ENCODE measurements at places on chromosomes 7 and 10.

GRCh38 chr7:124566583-124566982 is 199.0 kb downstream of the GPR37 start:
- no peak for DNase-seq

GRCh38 chr10:5416981-5417380 is 4.6 kb downstream of the NET1 start:
- no peak for DNase-seq

DNA sequence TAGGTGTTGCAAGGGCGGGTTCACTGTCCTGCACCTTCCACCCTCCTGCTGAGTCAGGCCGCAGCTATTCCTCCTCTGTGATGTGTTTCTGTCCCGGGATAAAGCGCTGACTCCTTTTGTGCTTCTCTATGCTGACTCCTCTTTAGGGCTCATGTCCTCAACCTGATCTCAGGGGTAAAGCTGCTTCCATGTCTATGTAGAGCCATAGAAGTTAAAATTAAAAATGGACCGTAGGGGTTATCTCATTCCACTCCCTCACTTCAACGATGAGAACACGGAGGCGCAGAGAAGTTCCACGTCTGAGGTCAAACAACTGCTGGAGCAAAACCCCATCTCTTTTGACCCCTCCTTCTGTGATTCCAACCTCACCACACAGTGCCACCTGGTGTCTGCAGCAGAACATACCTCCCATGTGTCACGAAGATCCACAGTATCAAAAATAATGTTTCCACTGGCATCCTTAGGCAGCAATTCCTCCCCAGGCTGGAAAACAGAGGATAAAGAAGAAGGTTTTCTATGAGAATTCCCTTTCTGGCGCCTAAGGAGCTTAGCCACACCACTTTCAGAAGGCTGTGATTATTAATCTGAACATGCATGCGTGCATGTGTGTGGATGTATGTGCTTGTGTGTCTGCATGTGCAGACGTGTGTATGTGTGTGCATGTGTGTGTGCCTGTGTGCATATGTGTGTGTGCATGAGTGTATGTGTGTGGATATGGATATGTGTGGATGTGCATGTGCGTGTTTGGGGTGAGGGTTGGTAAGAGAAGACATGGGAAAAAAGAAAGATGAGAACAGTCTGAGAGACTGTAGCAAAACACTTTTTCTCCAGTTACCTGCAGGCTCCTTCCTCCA is 81.2 kb upstream of the UCN3 start:
- peak; percentile 70 for DNase-seq

GRCh38 chr7:1024331-1024841 is 20.0 kb upstream of the GPR146 start:
- no peak for DNase-seq

GRCh38 chr10:9579110-9579705 is 1438.5 kb upstream of the CELF2 start:
- DNase-seq: no peak

DNA sequence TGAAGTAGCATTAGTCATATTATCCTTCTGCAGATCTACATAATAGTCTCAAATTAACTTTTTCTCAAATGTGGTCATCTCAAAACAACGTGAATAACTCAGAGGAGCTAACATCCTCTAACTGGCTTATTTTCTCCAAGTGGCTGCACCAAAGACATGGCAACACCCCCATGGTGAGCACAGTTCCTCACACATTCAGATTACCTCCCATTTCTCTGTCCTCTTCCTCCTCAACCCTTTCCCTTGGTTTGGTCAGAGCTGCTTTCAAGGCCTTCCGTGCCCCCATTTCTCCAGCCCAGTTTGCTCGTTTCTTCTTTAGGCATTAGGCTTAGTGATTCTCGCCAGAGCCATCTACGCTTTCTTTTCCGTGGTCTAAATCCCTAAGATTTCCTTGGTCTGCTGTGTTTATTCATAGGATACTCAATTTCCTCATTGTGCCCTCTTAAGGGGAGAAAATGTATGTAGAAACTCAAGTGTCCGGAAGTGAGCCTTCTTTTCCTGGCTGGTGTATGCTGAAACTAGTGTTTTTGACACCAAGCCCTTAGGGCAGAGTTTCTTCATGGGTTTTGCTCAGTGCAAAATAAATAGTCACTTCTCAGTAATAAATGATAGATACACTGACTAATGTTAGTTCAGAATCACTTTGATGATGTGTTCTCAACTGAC is 2.6 kb downstream of the MET start:
- DNase-seq: no peak

- no peak for DNase-seq
Observed at GRCh38 chr7:51706851-51707250, 390.2 kb upstream of the COBL start.

DNA sequence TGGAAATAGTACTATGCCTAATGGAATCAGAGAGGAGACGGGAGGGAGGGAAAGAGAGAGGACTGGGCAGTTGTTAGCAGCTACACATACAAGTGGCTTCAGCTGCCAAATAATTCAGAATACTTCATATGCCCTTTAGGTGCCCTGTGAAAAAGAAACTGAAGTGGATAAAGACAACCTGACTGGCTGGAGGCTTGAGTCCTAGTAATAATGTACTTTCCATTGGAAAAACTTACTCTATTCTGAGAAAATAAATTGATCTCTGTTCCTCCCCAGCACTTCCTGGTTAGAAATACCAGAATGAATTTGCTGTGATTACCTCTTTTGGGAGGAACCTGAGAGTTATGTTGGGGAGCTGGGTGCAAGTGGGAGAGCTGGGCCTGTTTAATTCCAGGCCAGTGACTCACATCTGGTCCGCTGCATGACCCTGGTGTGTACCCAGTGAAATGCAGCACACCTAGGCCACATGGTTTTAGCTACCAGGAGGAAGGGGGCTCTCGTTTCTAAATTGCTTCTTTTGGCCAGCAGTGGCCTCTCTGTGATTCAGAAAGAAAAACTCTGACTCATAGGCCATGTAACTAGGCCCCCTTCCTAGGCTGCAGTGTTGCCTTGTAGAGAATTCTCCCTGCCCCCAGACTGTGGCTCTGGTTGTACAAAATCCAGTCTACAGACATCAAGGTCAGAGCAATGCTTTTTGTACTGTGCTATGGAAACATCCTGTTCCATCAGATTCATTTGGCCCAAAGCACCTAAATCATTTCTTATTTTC is 6.5 kb downstream of the AGFG2 start:
- DNase-seq: peak; percentile 74

DNA sequence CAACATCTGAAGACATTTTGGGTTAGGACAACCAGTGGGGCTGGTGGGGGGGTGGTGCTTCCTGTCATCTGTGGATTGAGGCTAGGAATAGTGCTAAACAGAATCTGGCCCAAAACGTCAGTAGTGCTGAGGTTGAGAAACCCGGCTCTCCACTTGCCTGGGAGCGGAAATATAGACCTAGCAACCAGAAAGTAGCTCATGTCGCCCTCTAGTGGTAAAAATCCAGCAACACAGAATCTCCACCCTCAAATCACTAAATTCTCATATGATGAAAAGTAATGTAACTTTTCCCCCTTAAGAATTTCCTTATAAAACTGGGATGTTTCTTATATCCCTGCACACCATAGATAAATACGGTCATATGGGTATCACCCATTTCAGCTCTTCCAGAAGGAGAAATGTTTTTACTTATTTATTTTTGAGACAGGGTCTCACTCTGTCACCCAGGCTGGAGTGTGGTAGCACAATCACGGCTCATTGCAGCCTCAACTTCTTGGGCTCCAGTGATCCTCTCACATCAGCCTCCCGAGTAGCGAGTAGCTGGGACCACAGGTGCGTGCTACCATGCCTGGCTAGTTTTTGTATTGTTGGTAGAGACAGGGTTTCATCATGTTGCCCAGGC is 34.4 kb downstream of the ZC3HAV1 start:
- DNase-seq: peak; percentile 70

DNA sequence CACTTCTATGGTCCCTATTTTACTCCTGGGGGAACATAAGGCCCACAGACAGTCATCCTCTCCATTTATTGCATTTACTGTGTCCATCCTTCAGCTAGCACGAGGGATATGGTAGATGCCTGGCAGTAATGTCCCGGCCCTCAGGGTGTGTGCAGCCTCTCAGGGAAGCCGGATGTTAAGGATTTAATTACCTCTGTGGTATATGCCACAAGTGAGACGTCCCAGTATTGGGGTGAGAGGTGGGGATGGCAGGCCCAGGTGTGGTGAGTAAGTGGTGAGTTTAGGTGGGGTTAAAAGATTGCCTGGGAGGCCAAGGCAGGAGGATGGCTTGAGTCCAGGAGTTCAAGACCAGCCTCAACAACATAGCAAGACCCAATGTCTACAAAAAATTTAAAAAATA is 144.9 kb downstream of the SH3PXD2A start:
- no peak for DNase-seq

DNA sequence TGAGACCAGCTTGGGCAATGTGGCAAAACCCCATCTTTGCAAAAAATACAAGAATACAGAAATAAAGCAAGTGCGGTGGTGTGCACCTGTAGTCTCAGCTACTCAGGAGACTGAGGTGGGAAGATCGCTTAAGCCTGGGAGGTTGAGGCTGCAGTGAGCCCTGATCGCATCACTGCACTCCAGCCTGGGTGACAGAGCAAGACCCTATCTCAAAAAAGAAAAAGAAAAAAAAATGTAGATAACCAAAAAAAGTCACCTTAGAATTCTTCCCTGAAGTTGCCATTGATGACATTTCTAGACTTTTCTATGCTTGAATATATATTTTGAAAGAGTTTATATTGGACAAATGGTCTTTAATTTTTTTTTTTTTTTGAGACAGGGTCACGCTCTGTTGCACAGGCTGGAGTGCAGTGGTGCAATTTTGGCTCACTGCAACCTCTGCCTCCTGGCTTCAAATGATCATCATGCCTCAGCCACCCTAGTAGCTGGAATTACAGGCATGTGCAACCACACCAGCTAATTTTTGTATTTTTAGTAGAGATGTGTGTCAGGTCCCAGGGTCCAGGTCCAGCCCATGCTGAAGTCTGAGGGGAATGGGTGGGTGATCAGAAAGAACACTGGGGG is 35.1 kb upstream of the MTPAP start:
- DNase-seq: no peak

GRCh38 chr7:51141451-51142003 is 175.1 kb downstream of the COBL start:
- peak; percentile 20 for DNase-seq

GRCh38 chr10:104441329-104442000 is 87.8 kb downstream of the CFAP58 start:
- no peak for DNase-seq

DNA sequence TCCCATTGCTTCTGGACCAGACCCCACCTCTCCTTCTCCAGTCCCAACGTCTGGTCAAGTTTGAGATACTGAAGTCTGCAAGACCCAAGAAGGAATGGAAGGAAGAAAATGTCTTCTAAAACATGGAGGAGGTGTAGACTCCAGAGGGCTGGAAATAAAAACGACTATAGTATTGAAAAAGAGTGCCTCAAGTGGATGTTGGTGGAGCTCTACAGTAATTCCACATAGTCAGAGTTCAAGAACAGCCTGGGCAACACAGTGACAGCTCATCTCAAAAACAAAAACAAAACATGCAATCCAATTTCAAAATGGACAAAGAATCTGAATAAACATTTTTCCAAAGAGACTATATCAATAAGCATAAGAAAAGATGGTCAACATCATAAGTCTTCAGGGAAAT is 2.3 kb upstream of the PCGF6 start:
- no peak for DNase-seq

GRCh38 chr10:48835781-48836180 is 103.9 kb downstream of the LRRC18 start:
- no peak for DNase-seq

- DNase-seq: peak; percentile 2
Observed at GRCh38 chr7:79298145-79298760, 155.2 kb downstream of the MAGI2 start.

- DNase-seq: no peak
Observed at GRCh38 chr7:158125721-158126120, 461.9 kb downstream of the PTPRN2 start.

- DNase-seq: peak; percentile 34
Observed at GRCh38 chr10:69043931-69044531, 43.9 kb upstream of the SRGN start.

DNA sequence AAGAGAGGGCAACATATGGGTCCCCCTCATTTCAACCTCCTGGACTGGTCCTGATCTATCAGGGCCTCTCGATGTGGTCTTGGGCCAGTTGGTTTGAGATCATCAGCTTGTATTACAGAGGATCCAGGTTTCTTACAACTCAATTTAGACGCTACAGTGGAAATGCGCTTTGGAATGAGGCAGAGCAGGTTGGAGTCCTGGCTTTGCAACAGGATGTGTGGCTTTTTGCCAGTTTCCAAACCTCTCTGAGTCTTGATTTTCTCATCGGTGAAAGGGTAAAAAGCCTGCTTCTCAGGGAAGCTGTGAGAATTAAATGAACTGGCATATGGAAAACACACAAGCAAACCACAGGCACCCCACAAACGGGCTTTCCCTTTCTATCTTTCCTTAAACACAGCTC is 37.5 kb upstream of the MKI67 start:
- no peak for DNase-seq

DNA sequence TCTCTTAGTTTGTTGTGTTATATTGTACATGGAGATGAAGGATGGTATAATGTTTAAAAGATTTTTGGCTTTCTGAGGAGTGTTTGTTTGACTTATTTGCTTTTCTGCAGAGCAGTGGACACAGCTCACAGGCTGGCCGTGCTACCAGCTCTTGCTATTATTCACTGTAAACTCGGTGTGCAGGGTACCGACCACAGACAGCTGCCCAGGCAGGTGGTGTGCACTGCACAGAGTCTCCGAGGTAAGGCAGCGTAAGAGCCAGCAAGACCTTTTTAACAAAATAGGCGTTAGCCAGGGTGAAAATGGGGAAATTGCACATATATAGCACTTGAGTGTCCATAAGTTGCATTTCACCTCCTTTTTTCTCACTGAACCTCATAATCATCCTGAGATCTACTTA is 438.0 kb downstream of the CNTNAP2 start:
- no peak for DNase-seq

- no peak for DNase-seq
Observed at GRCh38 chr10:113736576-113736975, 14.9 kb upstream of the PLEKHS1 start.

DNA sequence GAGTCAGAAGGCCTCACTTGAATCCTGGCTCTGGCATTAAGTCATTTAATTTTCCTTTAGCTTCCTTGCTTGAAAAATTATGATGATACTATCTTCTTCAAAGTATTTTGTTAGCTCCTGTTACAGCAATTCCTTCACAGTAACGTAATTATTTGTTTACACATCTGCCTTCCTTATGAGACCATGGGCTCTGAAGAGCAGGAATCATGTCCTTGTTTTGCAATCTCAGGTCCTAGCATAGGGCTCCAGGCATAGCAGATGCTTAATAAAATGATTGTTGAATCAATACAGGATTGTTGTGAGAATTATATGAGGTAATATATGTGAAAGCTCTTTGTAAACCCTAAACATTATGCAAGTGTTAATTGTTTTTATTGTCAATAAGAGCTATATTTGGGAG is 25.5 kb downstream of the KLHDC10 start:
- no peak for DNase-seq

GRCh38 chr10:84743483-84743882 is 415.1 kb downstream of the CCSER2 start:
- no peak for DNase-seq

GRCh38 chr10:100876585-100877460 is 35.9 kb upstream of the SLF2 start:
- no peak for DNase-seq
